ENCODE measurements at places on chromosomes 3 and 15.

DNA sequence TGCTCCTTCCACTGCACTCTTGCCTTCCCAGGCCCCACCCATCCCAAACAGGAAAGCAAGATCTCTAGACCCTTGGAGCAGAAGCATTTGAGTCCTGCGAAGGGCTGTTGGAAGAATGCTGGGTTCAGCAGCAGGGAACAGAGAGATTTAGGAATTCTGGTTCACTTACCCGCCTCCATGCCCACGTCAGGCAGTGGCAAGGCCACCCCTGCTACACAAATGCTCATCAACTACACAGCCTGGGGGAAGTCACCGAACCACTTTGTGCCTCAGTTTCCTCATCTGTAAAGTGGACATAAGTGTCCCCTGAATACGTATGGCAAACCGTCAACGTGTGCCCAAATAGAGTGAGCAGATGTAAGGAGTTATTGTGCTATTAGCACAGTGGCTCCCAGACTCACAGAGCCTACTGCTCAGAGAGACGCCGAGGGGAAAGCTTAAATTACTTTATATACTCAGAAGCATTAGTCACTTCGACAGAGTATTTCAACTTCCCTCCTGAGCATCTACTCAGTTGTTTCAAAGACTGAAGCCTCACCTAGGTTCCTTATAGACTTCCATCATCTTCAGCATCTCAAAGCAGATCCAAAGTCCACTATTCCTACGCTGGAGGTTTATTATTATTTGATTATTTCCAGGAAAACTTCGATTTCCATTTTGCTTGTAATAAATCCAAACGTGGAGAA lies 905 bp downstream of the HOMER2 start:
- no peak for DNase-seq

- DNase-seq = no peak
Measured at GRCh38 chr3:42814914-42815507, 5.8 kb downstream of the ACKR2 start.

DNA sequence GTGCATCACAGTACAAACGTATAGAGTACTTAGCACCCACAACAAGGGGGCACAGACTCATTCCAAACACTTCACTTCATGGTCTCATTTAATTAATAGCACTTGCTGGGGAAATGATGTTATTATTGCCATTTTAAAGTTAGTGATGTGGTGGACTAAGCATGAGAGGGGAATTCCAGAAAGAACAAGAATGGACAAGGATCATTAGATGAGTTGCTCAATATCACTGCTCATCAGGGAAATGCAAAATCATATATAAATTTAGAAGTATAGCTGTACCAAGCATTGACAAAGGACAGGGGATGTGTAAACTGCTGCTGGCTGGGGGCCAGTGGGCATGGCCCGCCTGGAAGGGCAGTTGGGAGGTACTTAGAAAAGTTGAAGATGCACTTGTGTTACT lies 14.6 kb downstream of the PRR20G start:
- DNase-seq = no peak

GRCh38 chr3:13674538-13675185 lies 125.7 kb downstream of the FBLN2 start:
- DNase-seq = no peak

DNA sequence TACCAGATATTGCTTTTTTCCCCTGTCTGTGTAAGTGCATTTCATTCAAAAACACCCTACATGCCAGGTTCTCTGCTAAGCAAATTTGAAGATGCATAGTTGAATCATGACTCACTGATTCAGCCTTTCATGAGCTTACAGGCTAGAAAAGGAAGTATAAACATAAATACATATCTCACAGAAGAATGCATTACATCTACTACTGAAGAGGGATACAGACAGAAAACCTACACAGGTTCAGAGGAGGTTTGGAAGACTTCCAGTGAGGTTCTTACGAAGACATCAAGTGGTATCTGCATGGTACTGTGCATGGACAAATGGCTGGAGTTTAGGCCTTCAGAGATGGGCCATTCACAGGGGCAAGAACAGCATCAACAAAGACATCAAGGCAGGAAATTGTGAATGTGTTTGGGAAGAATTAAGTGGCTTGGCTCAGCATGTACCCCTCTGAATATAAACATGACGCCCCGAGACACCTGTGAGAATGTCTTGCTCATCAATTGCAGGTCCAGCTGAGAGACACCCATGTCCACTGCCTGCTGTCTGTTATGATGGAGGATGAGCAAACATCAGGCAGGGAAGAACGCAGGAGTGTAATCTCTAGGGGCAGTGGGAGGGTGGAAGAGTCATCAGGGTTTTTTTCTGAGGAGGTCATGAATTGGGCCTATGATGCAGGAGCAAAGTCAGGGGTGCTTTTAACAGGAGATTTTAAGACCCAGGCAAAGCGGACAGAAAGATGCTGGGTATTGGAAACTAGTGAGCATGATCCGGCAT lies 105.1 kb upstream of the GALNT15 start:
- DNase-seq = no peak

DNA sequence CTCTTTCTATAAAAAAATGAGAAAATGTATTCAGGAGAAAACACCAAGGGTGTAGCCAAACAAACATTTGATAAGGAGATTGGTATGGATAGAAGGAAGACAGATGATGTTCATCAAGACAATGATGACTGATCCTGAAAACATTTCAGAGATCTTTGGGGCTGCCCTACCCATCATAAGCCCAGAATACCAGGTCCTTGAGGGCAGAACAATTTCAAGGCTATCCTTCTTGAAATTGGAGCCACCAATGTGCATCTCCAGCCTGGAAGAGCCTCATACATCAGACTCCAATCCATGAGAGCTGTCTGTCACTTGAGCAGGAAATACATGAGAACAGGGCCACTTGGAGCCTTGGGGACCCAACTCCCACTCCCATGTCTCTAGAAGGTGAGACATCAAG lies 89.5 kb upstream of the ANKRD28 start:
- DNase-seq = no peak

DNA sequence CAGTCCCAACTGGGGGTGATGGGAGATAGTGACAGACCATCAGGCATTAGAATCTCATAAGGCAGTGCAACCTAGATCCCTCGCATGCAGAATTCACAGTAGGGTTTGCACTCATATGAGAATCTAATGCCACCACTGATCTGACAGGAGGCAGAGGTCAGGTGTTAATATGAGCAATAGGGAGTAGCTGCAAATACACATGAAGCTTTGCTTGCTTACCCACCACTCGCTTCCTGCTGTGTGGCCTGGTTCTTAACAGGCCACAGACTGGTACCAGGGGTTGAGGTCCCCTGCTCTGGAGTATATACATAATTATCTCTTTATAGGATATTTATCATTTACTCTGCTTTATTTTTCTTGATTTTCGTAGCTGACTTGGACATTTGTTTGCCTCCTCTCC lies 36.0 kb upstream of the ZMAT3 start:
- no peak for DNase-seq

- DNase-seq = no peak
Measured at GRCh38 chr3:152976239-152976638, 141.3 kb downstream of the P2RY1 start.

DNA sequence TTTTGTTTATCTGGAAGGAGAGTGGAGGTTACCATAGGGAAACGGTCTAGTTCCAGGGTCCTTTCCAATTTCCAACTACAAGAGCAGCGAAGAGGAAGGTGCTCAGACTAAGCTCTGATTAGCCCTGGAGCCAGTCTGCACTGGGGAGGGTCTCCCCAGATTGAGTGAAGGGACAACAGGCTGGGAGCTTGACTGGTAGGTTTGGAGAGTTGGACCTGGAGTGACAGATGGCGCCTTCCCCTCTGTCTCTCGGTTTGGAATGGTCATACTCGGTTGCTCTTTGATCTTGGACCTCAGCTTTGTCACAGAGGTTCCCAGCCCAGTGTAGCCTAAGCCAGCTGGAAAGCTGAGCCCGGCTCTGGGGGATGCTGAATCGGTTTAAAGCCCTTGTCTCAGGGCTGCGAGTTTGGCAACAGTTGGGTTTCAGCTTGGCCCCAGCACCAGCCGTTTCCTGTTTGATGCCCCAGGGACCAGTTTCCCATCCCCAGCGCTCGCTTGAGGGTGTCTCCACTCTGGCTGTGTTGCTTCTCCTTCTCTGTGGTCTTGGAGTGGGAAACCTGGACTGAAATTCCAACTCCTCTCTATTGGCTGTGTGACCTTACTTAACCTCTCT lies 53.1 kb upstream of the ULK4 start:
- no peak for DNase-seq
